ENCODE measurements at places on chromosomes 11 and 22. TPM values are rescaled to one million over a fixed set of nuclear protein-coding genes. Genes with fewer than 3 reads are reported as not detected.
A peak's percentile ranks its signal among the peaks of the same experiment; 100 is the strongest.

- peaks cover 3% of the 10 kb centered on the region for H3K27me3 ChIP-seq
- no peak overlapping the region for H3K4me3 ChIP-seq
- H3K4me1 ChIP-seq: peaks cover 19% of the 10 kb centered on the region
- no peaks in the 10 kb centered on the region for H3K36me3 ChIP-seq
These were observed 71.5 kb downstream of the SYN3 start for GRCh38 chr22:32986766-32987040.

The PGA5 gene
- 1.2 TPM for total RNA-seq

The OR8G1 gene
- 0.13 TPM for total RNA-seq

The TRIM77 gene
- total RNA-seq: not detected

The OR51B2 gene
- not detected for total RNA-seq

- DNase-seq: no peak
- peaks cover 12% of the 10 kb centered on the region for H3K36me3 ChIP-seq
- H3K4me1 ChIP-seq: peaks cover 3% of the 10 kb centered on the region
- H3K27ac ChIP-seq: no peak overlapping the region
- H3K27me3 ChIP-seq: peaks cover 10% of the 10 kb centered on the region
These were observed 14.1 kb upstream of the WNT7B start for GRCh38 chr22:45991098-45991497.

- no peak within 1 kb of the TSS for H3K27ac ChIP-seq
- no peaks in the 10 kb centered on the region for H3K36me3 ChIP-seq
- no peaks in the 10 kb centered on the region for H3K4me1 ChIP-seq
These were observed at the start of gene MYOD1 for GRCh38 chr11:17719028-17719937. Gene MYOD1 (plus strand): TSS chr11:17719571. CDS start chr11:17719783, 212 bp downstream.

DNA sequence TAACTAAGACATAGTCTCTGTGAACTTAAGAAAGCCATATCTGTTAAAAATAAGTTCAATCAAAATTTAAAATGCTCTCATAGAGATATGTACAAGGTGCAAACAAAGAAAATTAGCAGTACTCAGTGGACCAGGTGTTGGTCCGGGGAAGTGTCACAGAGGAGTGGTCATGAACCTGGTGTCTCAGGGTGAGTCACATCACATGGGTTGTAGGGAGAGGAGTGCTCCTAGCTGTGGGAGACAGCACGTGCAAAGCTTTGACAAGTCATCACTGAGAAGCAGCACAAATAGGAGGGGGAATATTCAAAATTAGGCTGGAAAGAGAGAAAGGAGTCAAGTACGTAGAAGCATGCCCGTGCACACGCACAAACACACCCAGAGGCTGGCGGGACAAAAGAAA lies 438.1 kb downstream of the NTM start:
- no peaks in the 10 kb centered on the region for H3K36me3 ChIP-seq
- H3K27ac ChIP-seq: no peak overlapping the region
- DNase-seq: no peak

DNA sequence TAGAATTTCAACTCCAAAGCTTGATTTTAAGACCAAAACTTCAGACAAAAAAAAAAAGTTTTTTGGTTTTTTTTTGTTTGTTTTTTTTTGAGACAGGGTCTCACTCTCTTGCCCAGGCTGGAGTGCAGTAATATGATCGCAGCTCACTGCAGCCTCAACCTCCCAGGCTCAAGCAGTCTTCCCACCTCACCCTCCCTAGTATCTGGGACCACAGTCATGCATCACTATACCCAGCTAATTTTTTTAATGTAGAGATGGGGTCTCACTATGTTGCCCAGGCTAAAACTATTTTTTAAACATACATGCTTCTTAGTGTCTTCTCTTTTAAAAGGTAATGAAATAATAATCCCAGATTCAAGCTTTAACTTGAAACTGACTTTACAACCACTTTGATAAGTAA lies 35.4 kb upstream of the GRK2 start:
- no peak overlapping the region for H3K4me3 ChIP-seq
- no peak for DNase-seq
- H3K36me3 ChIP-seq: peaks cover 17% of the 10 kb centered on the region
- peaks cover 2% of the 10 kb centered on the region for H3K27me3 ChIP-seq

DNA sequence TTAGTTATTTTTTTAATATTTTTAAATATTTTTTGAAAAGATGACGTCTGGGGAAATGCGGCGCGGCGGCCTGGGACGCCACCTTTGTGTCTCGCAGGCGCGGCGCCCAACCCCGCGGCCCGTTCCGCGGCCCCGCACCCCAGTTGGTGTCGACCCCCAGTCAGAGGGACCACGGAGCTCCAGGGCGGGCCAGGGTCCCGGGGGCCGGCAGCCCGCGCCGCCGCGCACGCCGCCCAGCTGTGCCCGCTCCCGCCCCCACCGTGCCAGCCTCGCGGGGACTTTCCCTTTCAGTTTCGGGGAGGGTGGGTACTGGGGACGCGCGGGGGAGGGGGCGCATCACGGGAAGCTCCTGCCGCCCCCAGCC lies 1.6 kb downstream of the CCND1 start:
- H3K27me3 ChIP-seq: no peaks in the 10 kb centered on the region
- peak; percentile 35 for DNase-seq
- peaks cover 13% of the 10 kb centered on the region for H3K4me1 ChIP-seq
- no peak overlapping the region for H3K4me3 ChIP-seq
- H3K36me3 ChIP-seq: no peaks in the 10 kb centered on the region

- H3K27me3 ChIP-seq: peaks cover 6% of the 10 kb centered on the region
- H3K36me3 ChIP-seq: no peaks in the 10 kb centered on the region
- no peak overlapping the region for H3K27ac ChIP-seq
- no peak for DNase-seq
- no peak overlapping the region for H3K4me3 ChIP-seq
- no peaks in the 10 kb centered on the region for H3K4me1 ChIP-seq
These were observed 52.6 kb upstream of the LRRC32 start for GRCh38 chr11:76723142-76723541.

- H3K27ac ChIP-seq: no peak overlapping the region
- peaks cover 4% of the 10 kb centered on the region for H3K27me3 ChIP-seq
- H3K4me3 ChIP-seq: no peak overlapping the region
- no peaks in the 10 kb centered on the region for H3K4me1 ChIP-seq
- peaks cover 13% of the 10 kb centered on the region for H3K36me3 ChIP-seq
- DNase-seq: no peak
These were observed 6.8 kb downstream of the TBC1D22A start for GRCh38 chr22:46769191-46769675.

GRCh38 chr11:10725114-10725906 lies 25.7 kb upstream of the CTR9 start:
- peaks cover 10% of the 10 kb centered on the region for H3K4me1 ChIP-seq
- DNase-seq: no peak
- H3K4me3 ChIP-seq: no peak overlapping the region
- no peak overlapping the region for H3K27ac ChIP-seq
- H3K36me3 ChIP-seq: no peaks in the 10 kb centered on the region

DNA sequence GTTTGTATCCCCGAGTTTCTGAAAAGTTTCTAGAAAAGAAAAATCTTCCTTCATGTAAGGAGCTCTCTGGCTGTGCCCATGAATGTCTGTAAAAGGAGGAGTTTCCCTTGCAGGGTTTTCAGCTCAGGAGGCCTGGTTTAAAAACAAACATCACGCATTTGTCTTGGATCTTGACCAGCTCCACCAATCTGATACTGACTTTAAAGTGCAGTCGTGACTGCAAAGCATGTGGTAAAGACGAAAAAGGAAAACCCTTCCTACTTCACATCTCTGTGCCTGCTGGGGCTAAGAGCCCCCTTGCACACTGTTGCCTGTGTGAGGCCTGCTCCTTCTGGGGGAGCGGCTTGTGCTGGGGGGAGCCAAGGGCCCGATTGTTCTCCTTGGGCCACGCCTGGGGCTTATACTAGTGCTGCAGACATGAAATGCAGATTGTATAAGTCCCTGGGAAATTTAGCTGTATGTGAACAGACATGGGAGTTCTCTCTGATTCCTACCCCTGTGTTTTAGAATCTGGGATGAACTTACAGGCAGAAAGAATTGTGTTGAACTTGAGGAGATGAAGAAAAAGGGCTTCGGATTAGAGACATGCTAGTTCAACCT lies 62.1 kb downstream of the ADAMTS15 start:
- H3K4me3 ChIP-seq: no peak overlapping the region
- H3K27ac ChIP-seq: no peak overlapping the region
- peaks cover 3% of the 10 kb centered on the region for H3K36me3 ChIP-seq
- H3K27me3 ChIP-seq: no peaks in the 10 kb centered on the region
- H3K4me1 ChIP-seq: peaks cover 3% of the 10 kb centered on the region

The TMEM109 gene
- total RNA-seq: 95.1 TPM

The NXPE4 gene
- total RNA-seq: not detected

DNA sequence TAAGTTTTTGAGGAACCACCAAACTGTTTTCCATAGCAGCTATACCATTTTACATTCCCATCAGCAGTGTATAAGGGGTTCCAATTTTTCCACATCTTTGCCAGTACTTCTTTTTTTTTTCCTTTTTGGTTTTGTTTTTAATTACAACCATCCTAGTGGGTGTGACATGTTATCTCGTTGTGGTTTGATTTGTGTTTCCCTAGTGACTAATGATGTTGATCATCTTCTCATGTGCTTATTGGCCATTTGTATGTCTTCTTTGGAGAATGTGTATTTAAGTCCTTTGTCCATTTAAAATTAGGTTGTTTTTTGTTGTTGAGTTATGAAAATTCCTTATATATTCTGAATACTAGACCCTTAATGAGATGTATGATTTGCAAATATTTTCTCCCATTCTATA lies 59.3 kb downstream of the STIM1 start:
- no peak for DNase-seq
- no peaks in the 10 kb centered on the region for H3K4me1 ChIP-seq
- no peaks in the 10 kb centered on the region for H3K27me3 ChIP-seq
- no peak overlapping the region for H3K27ac ChIP-seq

The OR4X2 gene
- total RNA-seq: not detected

DNA sequence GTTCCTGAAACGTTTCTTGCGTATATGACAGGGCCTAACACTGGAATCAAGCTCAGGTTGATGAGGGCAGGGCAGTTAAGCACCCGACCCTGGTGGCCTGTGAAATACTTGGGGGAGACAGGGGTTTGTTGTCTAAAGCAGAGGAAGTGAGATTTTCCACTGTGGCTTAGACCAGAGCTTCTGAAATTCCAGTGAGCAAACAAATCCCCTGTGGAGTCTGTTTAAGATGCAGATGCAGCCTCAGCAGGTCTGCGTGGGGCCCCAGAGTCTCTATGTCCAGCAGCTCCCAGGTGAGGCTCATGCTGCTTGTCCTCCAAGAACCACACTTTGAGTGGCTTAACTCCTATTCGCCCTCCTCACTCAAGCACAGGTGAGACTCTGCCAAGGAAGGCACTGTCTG lies 39.1 kb upstream of the PRAME start:
- no peaks in the 10 kb centered on the region for H3K36me3 ChIP-seq
- no peak for DNase-seq

GRCh38 chr22:36463783-36464184 lies 17.7 kb downstream of the TXN2 start:
- DNase-seq: no peak
- peaks cover 6% of the 10 kb centered on the region for H3K36me3 ChIP-seq
- no peak overlapping the region for H3K27ac ChIP-seq
- H3K4me1 ChIP-seq: peaks cover 3% of the 10 kb centered on the region
- H3K27me3 ChIP-seq: peaks cover 3% of the 10 kb centered on the region

DNA sequence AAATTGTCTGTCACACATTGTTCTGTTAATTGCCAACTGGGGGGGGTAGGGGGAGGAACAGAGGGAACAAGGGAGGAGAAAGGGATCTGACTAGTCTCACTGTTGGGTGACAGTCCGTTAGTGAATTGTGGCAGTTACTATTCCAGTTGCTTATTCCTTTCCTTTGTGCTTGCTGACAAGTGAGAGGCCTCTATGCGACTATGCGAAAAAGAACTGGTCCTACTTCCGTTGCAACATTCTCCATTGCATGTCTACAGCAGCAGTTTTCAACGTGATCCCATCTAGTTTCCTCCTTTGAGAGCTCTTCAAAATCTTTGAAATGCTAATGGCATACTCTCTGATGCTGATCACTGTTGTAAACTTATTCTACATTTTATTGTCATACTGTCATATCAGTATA lies 672.2 kb downstream of the LRRC4C start:
- H3K36me3 ChIP-seq: no peaks in the 10 kb centered on the region
- DNase-seq: no peak

The SAA2 gene
- not detected for total RNA-seq

The RHOG gene
- 76.5 TPM for total RNA-seq

- H3K36me3 ChIP-seq: peaks cover 5% of the 10 kb centered on the region
- no peak overlapping the region for H3K4me3 ChIP-seq
- no peak for DNase-seq
- H3K4me1 ChIP-seq: peaks cover 8% of the 10 kb centered on the region
- no peak overlapping the region for H3K27ac ChIP-seq
These were observed 35.9 kb upstream of the SORL1-AS1 start for GRCh38 chr11:121488641-121489040.

The RAB39A gene
- 2.4 TPM for total RNA-seq

DNA sequence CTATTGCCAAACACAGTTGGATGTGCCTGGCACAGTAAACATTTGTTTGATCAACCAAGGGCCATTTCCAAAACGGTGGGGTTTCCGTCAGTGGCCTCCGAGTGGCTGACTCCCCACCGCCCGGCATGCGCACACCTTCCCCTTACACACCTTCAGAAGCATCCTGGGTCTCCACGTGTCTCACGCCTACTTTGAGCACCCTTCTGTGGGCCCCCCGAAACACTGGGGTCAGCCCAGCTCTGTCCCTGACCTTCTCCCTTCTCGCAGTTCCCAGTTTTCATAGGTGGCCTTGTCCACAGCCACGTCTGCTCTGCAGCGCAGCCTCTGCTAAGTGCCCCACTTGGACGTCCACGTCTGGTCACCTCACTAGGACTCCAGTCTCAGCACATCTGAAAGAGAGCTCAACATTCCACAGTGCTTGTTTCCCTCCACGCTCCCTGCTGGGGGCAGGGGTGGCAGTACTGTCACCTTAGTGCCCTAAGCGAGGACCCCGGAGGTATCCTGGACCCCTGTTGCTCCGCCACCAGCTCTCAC lies 13.2 kb upstream of the SHANK2 start:
- H3K4me1 ChIP-seq: no peaks in the 10 kb centered on the region
- H3K4me3 ChIP-seq: no peak overlapping the region
- H3K27me3 ChIP-seq: peaks cover 4% of the 10 kb centered on the region

GRCh38 chr11:122170815-122171475 lies 54.9 kb upstream of the BLID start:
- H3K4me3 ChIP-seq: no peak overlapping the region
- H3K27me3 ChIP-seq: no peaks in the 10 kb centered on the region
- H3K4me1 ChIP-seq: no peaks in the 10 kb centered on the region
- no peak overlapping the region for H3K27ac ChIP-seq
- no peak for DNase-seq

GRCh38 chr11:61999141-61999975 lies 31.9 kb upstream of the FTH1 start:
- H3K4me1 ChIP-seq: no peaks in the 10 kb centered on the region
- peak overlapping the region; percentile 48 for H3K27ac ChIP-seq
- peaks cover 2% of the 10 kb centered on the region for H3K27me3 ChIP-seq
- no peak overlapping the region for H3K4me3 ChIP-seq
- no peak for DNase-seq
- H3K36me3 ChIP-seq: peaks cover 11% of the 10 kb centered on the region

DNA sequence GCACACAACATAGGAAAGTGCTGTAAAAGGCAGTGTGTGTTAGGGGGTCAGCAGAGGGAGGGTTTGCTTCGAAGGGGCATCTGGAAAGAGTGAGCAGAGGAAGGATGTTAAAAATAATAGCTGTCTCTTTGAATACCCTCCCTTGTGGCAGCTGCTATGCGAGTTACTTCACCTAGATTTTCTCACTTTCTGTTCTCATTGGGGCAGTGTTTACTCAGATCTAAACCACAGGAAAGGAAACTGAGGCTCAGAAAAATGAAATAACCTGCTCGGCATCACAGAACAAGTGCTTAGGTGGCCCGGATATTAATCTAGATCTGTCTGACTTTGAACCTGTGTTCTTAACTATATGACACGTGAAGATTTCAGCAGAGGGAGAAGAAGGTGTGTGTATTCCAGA lies 125.3 kb downstream of the C11orf91 start:
- no peak overlapping the region for H3K27ac ChIP-seq
- peaks cover 2% of the 10 kb centered on the region for H3K27me3 ChIP-seq
- peaks cover 10% of the 10 kb centered on the region for H3K36me3 ChIP-seq
